Activated CD4-positive, alpha-beta memory T cell treated with anti-CD3 and anti-CD28 coated beads for 36 hours (primary cell): ENCODE measurements at places on chromosomes 16 and 17. TPM values are rescaled to one million over a fixed set of nuclear protein-coding genes. Genes with fewer than 3 reads are reported as not detected.

GRCh38 chr17:60661489-60661888 is 16.2 kb upstream of the BCAS3 start:
- no peaks in the 10 kb centered on the region for H3K27me3 ChIP-seq
- DNase-seq: no peak
- H3K4me1 ChIP-seq: no peaks in the 10 kb centered on the region
- H3K36me3 ChIP-seq: peaks cover 17% of the 10 kb centered on the region
- no peak overlapping the region for H3K27ac ChIP-seq

CD300LD gene
- total RNA-seq: not detected

DNA sequence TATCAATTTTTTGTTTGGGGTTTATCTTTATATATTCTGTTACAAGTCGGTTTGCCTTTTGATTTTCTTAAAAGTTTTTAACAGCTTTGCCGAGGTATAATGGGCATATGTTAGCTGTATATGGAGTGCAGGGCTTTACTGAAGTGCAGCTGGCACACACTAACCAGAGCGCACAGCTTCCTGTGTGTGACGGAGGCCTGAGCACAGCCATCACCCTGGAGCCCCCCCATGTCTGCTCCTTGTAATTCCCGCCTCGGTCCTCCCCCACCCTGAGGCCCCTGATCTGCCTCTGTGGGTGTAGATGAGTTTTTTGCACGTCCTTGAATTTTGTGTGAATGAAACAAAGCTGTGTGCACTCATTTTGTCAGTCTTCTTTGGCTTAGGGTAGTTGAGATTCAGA is 60.1 kb upstream of the ZNF750 start:
- peak overlapping the region; percentile 10 for H3K27ac ChIP-seq
- peaks cover 15% of the 10 kb centered on the region for H3K4me1 ChIP-seq
- no peak overlapping the region for H3K4me3 ChIP-seq
- no peak for DNase-seq
- H3K36me3 ChIP-seq: peaks cover 13% of the 10 kb centered on the region

- H3K27ac ChIP-seq: no peak overlapping the region
- no peak overlapping the region for H3K4me3 ChIP-seq
- H3K36me3 ChIP-seq: no peaks in the 10 kb centered on the region
Observed at GRCh38 chr17:6677158-6677831, 25.7 kb downstream of the C17orf100 start.

CDRT15 gene
- total RNA-seq: not detected
